ENCODE measurements at places on chromosomes 2 and 18. TPM values are rescaled to one million over a fixed set of nuclear protein-coding genes. Genes with fewer than 3 reads are reported as not detected.

The IGFBP2 gene
- 369 TPM for polyA plus RNA-seq

The CENPA gene
- not detected for polyA plus RNA-seq

The FAM237A gene
- not detected for polyA plus RNA-seq

The ASB18 gene
- not detected for polyA plus RNA-seq

The WIPF1 gene
- 11.7 TPM for polyA plus RNA-seq

The SFTPB gene
- 0.92 TPM for polyA plus RNA-seq

The AGXT gene
- 12.5 TPM for polyA plus RNA-seq

The POTEE gene
- not detected for polyA plus RNA-seq

The CAD gene
- 8.8 TPM for polyA plus RNA-seq

The CRIM1 gene
- 47.2 TPM for polyA plus RNA-seq

The ACADL gene
- polyA plus RNA-seq = 15.7 TPM

The NEU2 gene
- polyA plus RNA-seq = not detected

The ALPI gene
- 0.49 TPM for polyA plus RNA-seq

The MYO5B gene
- 17.8 TPM for polyA plus RNA-seq

The HOXD3 gene
- 16.9 TPM for polyA plus RNA-seq

The TEX51 gene
- 2.1 TPM for polyA plus RNA-seq
